Brain pericyte (primary cell): ENCODE measurements at places on chromosomes 7 and 10.

GRCh38 chr10:62466590-62466989, 92.4 kb downstream of the ZNF365 start:
- no peak for DNase-seq

GRCh38 chr7:19522486-19522885, 186.4 kb downstream of the POLR1F start:
- peak; percentile 10 for DNase-seq

- no peak for DNase-seq
These were observed 110.6 kb downstream of the RNLS start for GRCh38 chr10:88472540-88472939.

- DNase-seq: no peak
These were observed 249.1 kb downstream of the KCND2 start for GRCh38 chr7:120521761-120522737.

DNA sequence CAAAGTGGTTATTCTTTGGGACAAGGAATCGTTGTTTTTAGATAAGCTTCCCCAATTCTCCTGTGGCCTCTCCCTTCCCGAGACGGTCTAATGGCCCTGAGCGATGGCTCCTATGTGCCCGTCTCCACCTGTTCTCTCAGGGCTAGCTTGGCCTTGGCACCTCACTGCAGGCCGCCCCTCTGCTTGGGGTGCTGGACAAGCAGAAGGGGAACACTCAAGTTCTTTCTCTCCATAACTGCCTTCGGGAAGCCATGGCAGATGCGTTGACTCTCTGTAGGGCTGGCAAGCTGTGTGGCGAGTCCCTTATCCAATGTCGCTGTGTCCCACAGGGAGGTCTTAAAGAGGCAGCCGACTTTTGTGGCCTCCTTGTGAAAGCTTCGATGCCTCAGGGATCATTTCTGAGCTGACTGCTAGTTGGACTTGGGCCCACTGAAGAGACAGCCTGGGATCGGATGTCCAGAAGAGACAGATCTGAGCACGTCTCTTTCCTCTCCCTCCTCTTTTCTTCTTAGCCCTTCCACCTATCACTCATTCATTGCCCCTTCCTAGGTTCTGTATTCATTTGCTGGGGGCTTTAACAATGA, 70.8 kb downstream of the GRK5 start:
- DNase-seq: no peak

GRCh38 chr7:16465469-16466361, at the start of gene SOSTDC1:
Gene SOSTDC1 (minus strand): TSS chr7:16465738. CDS start chr7:16465668, 70 bp downstream.
- DNase-seq: no peak

- DNase-seq: no peak
These were observed 346.3 kb downstream of the DNAJB6 start for GRCh38 chr7:157682946-157683746.

- DNase-seq: no peak
These were observed 1.6 kb downstream of the EMX2 start for GRCh38 chr10:117544004-117544701.

GRCh38 chr7:133428876-133429275, 176.0 kb downstream of the EXOC4 start:
- DNase-seq: no peak

- no peak for DNase-seq
These were observed 49.6 kb downstream of the COL13A1 start for GRCh38 chr10:69851306-69851705.

GRCh38 chr10:86103391-86104101, 263.0 kb downstream of the GRID1 start:
- DNase-seq: no peak

DNA sequence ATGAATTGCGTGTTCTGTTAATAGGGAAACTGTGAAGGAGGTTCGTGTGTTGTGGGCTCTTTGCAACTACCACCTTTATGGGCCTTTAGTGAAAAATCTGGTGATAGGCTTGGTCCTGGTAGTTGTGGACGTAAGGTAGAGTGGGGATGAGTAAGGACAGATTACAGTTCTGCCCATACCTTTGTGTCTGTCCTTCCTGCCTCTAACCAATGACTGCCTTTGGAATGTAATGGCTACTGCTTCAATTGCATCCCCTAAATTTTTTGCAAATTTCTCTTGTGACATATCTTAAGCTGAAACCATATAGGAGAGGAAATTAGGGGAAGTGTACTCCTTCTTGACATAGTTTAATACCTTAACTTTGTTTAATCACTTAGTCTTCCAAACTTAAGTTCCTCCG, 82.3 kb downstream of the ADK start:
- DNase-seq: no peak

DNA sequence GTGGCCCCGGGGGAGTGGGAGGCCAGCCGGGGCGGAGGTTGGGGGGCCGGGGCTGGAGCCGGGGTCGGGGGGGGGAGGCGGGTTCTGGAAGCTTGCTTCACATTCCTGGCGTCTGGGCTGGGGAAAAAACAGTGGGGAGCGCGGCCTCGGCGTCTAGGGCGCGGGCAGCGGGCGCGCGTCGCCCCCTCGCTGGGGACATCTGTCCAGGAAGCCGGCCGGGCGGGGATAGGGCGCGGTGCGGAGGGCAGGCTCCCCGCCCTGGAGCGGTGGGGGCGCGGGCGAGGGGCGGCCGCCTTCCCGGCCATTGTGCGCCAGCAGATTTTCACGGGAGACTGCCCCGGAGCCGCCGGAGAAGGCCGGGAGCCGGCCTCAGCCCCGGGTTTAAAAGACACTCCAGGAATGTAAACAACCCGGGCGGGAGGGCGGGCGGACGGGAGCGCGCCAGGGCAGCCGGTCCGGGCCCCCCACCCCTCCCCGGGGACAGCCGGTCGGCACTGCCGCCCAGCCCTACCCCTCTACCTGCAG, 1.4 kb downstream of the ZMIZ1 start:
- no peak for DNase-seq

GRCh38 chr7:76261931-76262330, 40.5 kb upstream of the HSPB1 start:
- no peak for DNase-seq

DNA sequence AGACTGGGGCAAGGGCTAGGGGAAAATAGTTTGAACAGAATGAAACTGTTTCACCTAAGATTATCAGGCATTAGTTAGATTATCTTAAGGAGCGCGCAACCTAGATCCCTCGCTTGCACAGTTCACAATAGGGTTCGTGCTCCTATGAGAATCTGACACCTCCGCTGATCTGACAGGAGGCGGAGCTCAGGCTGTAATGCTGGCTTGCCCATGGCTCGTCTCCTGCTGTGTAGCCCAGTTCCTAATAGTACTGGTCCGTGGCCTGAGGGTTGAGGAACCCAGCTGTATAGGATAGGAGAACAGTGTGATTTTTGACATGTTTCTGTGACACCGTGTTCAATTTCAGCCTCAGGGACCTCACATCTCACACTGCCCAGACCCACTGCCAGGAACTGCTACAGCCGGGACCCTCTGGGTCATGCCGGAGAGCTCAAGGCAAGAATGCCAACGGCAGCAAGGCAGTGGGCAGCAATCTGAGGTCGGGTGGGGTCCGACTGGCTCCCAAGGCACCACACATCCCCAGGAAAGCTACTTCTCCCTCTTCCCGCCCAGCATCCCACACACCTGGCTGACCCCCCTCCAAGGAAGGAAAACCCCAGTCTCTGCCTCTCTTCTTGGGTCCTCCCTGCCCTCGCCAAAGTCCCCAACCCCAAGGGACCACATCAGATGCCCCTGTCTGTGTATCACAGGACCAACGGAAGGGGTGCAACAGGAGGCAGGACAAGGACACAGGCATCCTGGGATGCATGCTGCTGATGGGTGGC, 31.7 kb downstream of the CAMK2B start:
- DNase-seq: no peak

DNA sequence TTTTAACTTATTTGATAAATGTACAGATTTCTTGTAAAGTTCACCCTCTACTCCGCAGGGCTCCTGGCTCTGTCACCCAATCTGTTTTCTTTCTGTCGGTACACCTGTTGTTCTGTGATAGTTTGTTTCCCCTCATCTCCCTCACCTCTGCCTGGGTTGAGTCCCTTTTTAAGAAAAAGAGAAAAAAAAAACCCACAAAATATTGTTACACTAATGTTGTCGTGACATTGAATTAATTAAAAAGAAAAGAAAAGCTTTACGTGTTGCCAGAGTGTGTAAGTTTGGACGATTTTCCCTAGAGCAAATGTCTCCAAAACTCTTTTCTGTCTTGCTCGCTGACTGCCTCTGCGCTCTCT, 3.4 kb downstream of the HMX3 start:
- no peak for DNase-seq

GRCh38 chr7:70881167-70881847, 250.6 kb upstream of the GALNT17 start:
- no peak for DNase-seq

DNA sequence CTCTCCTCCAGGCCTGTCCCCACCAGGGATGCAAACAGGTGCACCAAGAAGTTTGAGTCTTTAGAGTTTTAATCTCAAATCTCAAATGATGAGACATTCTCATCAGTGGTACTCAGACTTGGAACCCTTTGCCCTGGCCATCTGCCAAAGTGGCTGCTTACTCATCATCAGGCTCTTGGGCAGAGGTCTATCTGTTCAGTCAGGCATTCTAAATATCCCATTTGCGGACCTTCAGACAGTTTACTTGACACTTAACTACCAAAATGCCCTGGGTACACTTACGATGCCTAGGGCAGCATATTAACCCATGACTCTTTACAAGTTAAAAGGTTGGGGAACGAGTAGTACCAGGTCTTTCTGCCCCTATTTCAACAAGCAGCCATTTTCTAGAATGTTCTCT, 61.2 kb upstream of the YAE1 start:
- DNase-seq: peak; percentile 1

DNA sequence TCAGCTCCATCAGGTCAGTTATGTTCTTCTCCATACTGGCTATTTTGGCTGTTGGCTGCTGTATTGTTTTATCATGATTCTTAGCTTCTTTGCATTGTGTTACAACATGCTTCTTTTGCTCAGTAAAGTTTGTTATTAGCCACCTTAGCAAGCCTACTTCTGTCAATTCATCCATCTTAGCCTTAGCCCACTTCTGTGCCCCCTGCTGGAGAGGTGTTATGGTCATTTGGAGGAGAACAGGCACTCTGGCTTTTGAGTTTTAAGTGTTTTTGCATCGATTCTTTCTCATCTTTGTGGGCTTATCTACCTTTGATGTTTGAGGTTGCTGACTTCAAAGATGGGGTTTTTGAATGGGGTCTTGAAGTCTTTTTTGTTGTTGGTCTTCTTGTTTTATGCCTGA, 204.6 kb upstream of the FOXP2 start:
- DNase-seq: no peak

DNA sequence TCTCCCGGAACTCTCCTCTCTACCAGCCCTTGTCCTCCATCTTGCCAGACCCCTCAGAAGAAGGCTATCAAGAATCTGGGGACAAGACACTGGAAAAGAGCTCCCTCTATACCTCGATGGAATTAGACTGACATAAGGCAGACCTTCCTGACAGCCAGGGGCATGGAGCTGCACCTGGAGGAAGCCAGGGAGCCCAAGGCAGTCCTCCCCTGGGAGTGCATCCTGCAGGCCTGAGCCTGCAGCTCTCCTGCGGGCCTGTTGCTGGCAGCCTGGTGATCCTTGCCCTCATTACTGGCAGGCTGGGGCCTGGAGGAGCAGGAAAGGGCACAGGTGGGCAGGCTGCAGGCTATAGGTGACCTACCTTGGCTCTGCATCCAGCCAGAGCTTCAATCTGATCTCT, 323.4 kb downstream of the GRID1 start:
- no peak for DNase-seq

DNA sequence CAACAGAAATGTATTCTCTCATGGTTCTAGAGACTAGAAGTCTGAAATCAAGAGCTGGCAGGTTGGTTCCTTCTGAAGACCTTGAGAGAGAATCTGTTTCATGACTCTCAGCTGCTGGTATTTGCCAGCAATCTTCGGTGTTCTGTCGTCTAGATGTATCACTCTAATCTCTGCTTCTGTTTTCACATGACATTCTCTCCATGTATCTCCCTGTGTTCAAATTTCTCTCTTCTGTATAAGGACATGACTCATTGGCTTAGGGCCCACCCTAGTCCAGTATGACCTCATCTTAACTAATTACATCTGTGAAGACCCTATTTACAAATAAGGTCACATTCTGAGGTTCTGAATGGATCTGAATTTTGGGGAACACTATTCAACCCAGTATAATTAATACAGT, 82.3 kb downstream of the ANKRD7 start:
- no peak for DNase-seq

- no peak for DNase-seq
These were observed 288.3 kb upstream of the HABP2 start for GRCh38 chr10:113264333-113265131.

GRCh38 chr7:25565949-25566348, 337.7 kb upstream of the NPVF start:
- DNase-seq: peak; percentile 72

- no peak for DNase-seq
These were observed 283.6 kb downstream of the ADRA2A start for GRCh38 chr10:111360260-111360925.

GRCh38 chr7:23120106-23120505, 14.5 kb downstream of the KLHL7 start:
- no peak for DNase-seq

- DNase-seq: no peak
These were observed 32.8 kb downstream of the HIPK2 start for GRCh38 chr7:139744768-139745677.

DNA sequence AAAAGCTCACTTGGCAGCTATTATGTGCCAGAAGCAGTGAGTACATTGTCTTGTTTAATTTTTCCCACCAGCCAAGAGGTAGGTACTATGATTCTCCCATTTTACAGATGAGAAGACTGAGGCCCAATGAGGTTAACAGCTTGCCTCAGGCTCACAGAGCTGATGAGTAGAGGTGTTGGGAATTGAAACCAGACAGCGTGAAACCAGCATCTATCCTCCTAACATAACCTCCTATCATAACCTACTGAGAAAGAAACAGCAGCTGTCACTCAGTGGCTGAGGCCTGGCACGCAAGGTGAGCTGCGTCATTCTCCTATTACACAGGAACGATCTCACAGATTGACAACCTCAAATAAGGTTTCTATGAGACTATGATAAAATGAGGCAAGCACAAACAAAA, 6.2 kb downstream of the PYROXD2 start:
- DNase-seq: no peak

DNA sequence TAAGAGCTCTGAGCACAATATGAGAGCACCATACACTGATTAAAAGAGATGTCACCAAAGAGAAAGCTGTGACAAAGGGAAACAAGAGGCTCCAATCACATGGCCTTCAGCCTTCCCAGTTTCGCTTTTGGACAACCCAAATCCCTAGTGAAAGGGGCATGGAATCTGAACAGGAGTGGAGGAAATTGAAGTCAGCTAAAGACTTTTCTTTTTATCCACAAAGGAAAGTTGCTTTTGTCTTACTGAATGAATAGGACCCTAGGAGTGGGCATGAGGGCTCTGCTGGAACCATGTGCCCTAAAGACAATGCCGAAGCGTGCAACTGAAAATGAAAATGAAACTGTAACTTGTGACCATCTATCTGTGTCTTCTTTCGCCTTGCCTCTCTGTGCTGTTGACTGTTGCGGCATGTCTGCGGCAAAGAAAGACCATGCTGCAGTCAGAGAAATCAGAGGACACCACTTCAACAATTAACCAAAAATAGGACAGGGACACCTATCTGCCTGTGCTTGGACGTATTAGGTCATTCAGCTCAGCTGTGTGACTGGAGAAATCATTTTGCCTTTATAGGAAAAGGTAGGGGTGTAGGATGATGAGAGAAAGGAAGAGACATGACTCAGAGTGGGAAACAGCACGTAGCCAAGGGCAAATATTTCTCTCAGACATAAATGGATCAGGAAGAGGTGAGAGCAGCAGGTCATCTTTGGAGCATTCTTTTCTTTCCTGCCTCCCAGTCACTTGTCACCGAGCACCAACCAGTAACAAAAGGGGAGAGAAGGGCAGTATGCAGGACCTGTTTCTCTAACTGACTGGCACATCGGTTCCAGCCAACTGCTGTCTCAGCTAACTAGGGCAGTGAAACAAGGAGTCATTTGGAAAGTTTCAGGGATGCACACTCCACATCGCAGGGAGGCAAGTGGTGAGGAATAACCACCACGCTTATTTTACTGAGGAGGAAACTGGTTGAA, 12.3 kb downstream of the CAV2 start:
- no peak for DNase-seq
